Thoracic aorta (tissue), 2 donors: ENCODE measurements at places on chromosomes 5 and 9. TPM values are rescaled to one million over a fixed set of nuclear protein-coding genes. Genes with fewer than 3 reads are reported as not detected.
A peak's percentile ranks its signal among the peaks of the same experiment; 100 is the strongest.

The SELENOP gene
- 302 TPM for total RNA-seq

The PDCD1LG2 gene
- 4.5 TPM for total RNA-seq

The TOMM5 gene
- 48.3 TPM for total RNA-seq

The GRIA1 gene
- total RNA-seq: 39.0 TPM

The SV2C gene
- total RNA-seq: 0.14 TPM

GRCh38 chr9:26673261-26673660 is 219.3 kb downstream of the CAAP1 start:
- no peaks in the 10 kb centered on the region for H3K4me1 ChIP-seq
- no peak overlapping the region for H3K27ac ChIP-seq
- no peak for DNase-seq
- H3K36me3 ChIP-seq: no peaks in the 10 kb centered on the region
- H3K4me3 ChIP-seq: no peak overlapping the region

- no peak for DNase-seq
- peaks cover 2% of the 10 kb centered on the region for H3K4me1 ChIP-seq
- H3K27ac ChIP-seq: no peak overlapping the region
- H3K4me3 ChIP-seq: no peak overlapping the region
Observed at GRCh38 chr5:153136910-153137614, 353.4 kb upstream of the GRIA1 start.

- no peaks in the 10 kb centered on the region for H3K4me1 ChIP-seq
- no peak overlapping the region for H3K27ac ChIP-seq
- no peak overlapping the region for H3K4me3 ChIP-seq
- no peaks in the 10 kb centered on the region for H3K27me3 ChIP-seq
- DNase-seq: no peak
Observed at GRCh38 chr5:171250738-171251137, 58.3 kb upstream of the TLX3 start.

DNA sequence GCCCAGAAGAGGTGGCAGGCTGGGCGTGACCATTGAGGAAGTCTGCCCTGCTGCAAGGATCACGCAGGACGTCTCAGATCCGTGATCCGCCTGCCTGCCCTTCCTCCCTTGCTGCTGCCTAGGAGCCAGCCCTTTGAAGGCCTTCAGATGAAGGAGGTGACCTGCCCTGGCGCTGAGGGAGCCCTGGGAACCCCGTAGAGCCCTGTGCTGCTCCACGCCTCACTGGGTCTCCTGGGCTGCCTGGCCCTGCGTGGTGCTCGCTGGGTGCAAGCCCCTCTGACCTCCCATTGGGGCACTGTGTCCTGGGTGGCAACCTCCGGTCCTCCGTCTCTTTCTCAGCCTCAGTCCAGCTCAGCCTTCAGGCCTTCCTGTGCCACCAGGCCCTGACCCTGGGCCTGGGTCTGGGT is 295.3 kb upstream of the IRX4 start:
- no peaks in the 10 kb centered on the region for H3K27me3 ChIP-seq
- H3K36me3 ChIP-seq: no peaks in the 10 kb centered on the region
- H3K4me3 ChIP-seq: no peak overlapping the region
- H3K4me1 ChIP-seq: no peaks in the 10 kb centered on the region

DNA sequence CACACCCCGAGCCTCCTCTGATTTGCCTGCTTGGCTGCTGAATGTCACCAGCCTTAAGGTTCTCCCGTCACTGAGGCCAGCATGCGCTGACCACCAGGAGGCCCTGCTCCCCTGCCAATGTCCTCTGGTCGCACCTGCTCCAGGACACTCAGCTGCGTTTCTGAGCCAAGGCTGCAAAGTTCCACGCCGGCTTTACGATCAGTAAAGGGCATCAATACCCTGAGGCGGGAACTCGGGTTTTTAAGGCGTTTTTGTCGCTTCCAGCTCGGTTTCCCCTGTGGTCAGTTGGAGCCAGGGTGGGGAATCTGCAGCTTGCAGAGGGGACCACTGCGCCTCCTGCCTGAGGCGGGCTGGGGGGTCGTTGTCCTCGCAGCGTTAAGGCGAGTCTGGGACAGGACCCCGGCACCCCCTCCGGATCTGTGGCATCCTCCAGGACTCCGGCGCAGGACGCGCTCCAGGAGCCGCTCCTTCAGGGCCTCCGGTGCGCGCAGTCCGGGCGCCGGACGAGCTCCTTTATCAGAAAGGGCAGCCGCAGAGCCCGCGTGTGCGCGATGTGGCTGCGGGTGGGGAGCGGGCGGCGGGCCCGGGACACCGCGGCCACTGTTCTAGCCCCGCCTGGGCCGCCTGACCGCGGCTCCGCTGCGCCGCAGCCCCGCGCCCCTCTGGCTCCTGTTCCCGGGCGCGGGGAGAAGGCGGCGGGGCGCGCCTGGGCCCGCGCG is 24.1 kb upstream of the FLT4 start:
- H3K36me3 ChIP-seq: no peaks in the 10 kb centered on the region
- no peak overlapping the region for H3K27ac ChIP-seq
- H3K27me3 ChIP-seq: no peaks in the 10 kb centered on the region
- H3K4me3 ChIP-seq: no peak overlapping the region
- peaks cover 4% of the 10 kb centered on the region for H3K4me1 ChIP-seq
- no peak for DNase-seq

GRCh38 chr9:116687754-116688135 is 640 bp downstream of the TRIM32 start:
- peak overlapping the region; percentile 89 for H3K4me3 ChIP-seq
- H3K27me3 ChIP-seq: no peaks in the 10 kb centered on the region
- no peaks in the 10 kb centered on the region for H3K36me3 ChIP-seq
- H3K4me1 ChIP-seq: peaks cover 12% of the 10 kb centered on the region

DNA sequence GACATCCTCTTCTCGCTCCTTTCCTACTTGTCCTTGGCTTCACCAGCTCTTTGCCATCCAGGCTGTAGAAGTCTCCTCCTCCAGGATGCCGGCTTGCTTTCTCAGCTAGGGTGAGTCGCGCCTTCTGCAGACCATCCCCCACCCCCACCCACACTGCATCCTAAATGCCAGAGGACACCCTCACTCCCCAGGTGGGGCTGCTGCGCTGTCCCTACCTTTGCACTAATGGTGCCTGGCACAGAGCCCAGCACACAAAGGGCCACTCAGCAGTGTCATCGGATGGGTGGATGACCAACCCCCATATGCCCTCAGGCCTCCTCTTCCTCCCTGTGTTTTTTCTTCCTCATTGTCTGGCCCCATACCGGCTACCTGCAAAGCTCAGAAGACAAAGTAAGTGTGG is 14.8 kb downstream of the IL9 start:
- H3K36me3 ChIP-seq: no peaks in the 10 kb centered on the region
- H3K27ac ChIP-seq: no peak overlapping the region
- H3K4me1 ChIP-seq: no peaks in the 10 kb centered on the region
- H3K4me3 ChIP-seq: no peak overlapping the region
- H3K27me3 ChIP-seq: no peaks in the 10 kb centered on the region
- no peak for DNase-seq

DNA sequence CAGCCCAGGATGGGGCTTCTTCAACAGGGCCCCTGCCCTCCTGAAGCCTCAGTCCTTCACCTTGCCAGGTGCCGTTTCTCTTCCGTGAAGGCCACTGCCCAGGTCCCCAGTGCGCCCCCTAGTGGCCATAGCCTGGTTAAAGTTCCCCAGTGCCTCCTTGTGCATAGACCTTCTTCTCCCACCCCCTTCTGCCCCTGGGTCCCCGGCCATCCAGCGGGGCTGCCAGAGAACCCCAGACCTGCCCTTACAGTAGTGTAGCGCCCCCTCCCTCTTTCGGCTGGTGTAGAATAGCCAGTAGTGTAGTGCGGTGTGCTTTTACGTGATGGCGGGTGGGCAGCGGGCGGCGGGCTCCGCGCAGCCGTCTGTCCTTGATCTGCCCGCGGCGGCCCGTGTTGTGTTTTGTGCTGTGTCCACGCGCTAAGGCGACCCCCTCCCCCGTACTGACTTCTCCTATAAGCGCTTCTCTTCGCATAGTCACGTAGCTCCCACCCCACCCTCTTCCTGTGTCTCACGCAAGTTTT is 23.6 kb downstream of the PCDHGC5 start:
- H3K4me1 ChIP-seq: peaks cover 56% of the 10 kb centered on the region
- peak; percentile 63 for DNase-seq
- H3K27ac ChIP-seq: peak overlapping the region; percentile 98

GRCh38 chr5:9139344-9139743 is 406.5 kb downstream of the SEMA5A start:
- H3K27me3 ChIP-seq: no peaks in the 10 kb centered on the region
- no peak overlapping the region for H3K4me3 ChIP-seq
- no peaks in the 10 kb centered on the region for H3K4me1 ChIP-seq
- H3K27ac ChIP-seq: no peak overlapping the region
- no peaks in the 10 kb centered on the region for H3K36me3 ChIP-seq

DNA sequence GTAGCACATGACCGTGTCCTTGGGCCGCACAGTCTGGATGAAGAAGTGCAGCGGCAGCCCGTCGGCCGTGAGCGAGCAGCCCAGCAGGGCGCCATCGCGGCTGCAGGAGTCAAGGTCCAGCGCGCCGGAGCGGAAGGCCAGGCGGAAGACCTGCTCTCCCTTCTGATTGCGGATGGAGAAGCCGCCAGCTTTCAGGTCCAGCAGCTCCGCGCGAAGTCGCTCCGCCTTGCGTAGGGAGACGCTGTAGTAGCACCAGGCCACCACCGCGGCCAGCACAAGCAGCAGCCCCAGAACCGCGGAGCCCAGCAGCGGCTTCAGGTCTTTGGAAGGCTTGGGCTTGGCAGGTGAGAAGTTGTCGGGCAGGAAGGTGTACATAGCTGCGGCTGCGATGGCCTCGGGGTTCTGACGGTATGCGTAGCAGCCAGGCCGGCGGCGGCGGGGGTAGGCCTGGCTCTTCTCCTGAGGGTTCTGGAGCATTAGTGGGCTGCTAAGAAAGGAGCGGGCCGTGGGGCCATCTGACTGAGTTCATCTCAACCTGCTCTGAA is 4.2 kb downstream of the MYORG start:
- DNase-seq: no peak
- no peak overlapping the region for H3K4me3 ChIP-seq
- no peaks in the 10 kb centered on the region for H3K27me3 ChIP-seq
- peaks cover 22% of the 10 kb centered on the region for H3K36me3 ChIP-seq

- H3K27ac ChIP-seq: no peak overlapping the region
- no peaks in the 10 kb centered on the region for H3K4me1 ChIP-seq
- H3K27me3 ChIP-seq: no peaks in the 10 kb centered on the region
- H3K4me3 ChIP-seq: no peak overlapping the region
Observed at GRCh38 chr5:129852747-129853352, 51.4 kb upstream of the CHSY3 start.

DNA sequence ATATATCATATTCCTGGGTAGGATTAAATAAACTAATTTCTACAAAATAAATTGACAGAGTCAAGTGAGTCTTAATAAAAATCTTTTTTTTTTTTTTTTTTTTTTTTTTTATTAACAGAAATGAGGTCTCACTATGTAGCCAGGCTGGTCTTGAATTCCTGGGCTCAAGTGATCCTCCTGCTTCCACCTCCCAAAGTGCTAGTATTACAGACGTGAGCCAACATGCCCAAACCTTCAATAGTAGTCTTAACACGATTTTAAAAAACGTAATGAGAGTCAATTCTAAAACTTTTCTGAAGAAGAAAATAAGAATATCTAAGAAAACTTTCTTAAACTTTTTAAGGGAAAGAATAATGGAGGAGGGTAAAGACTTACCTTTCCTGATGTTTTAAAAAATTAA is 84.2 kb downstream of the YIPF5 start:
- no peak for DNase-seq
- no peaks in the 10 kb centered on the region for H3K4me1 ChIP-seq
- H3K36me3 ChIP-seq: no peaks in the 10 kb centered on the region
- no peaks in the 10 kb centered on the region for H3K27me3 ChIP-seq
